ENCODE measurements at places on chromosomes 5 and 9.

GRCh38 chr9:755454-756381 lies 85.8 kb upstream of the DMRT1 start:
- DNase-seq, result peak; percentile 92

GRCh38 chr5:44885903-44886302 lies 77.2 kb downstream of the MRPS30 start:
- no peak for DNase-seq

DNA sequence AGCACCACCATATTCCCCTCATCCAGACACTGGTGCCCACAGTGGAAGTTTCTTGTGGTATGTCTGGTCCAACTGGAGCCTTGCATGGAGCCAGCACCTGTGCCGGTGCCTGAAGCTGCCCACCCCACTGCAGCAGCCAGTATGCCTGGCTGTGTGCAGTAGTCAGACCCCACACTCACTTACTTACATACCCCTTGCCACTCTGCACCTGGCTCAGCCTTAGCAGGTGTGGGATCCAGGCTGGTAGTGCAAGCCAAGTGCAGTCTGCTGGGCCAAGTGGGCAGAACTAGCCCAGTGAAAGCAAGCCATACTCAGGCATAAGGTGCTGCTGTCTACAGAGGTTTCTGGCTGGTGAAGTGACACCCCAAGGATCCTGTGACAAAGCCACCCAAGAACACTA lies 871.4 kb upstream of the C9orf72 start:
- DNase-seq, result no peak

- no peak for DNase-seq
Observed at GRCh38 chr9:85703398-85703797, 38.4 kb downstream of the AGTPBP1 start.

DNA sequence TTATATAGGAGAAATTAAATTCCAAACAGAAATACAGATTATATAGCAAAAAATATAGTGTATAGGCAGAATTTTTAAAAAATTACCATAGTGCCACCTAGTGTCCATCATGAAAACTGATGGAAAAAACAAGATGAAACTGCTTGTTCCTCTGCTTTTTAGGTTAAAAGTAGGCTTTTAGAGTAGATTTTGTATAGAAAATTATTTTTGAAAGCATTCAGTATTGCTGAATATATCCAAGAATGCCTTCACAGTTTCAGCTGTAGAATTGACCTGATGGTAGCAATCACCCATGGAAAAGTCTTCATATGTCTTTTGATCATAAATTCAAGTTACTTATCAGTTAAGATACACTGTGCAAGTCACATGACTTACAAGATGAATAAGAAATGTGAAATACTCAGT lies 19.7 kb downstream of the RIOK2 start:
- no peak for DNase-seq

DNA sequence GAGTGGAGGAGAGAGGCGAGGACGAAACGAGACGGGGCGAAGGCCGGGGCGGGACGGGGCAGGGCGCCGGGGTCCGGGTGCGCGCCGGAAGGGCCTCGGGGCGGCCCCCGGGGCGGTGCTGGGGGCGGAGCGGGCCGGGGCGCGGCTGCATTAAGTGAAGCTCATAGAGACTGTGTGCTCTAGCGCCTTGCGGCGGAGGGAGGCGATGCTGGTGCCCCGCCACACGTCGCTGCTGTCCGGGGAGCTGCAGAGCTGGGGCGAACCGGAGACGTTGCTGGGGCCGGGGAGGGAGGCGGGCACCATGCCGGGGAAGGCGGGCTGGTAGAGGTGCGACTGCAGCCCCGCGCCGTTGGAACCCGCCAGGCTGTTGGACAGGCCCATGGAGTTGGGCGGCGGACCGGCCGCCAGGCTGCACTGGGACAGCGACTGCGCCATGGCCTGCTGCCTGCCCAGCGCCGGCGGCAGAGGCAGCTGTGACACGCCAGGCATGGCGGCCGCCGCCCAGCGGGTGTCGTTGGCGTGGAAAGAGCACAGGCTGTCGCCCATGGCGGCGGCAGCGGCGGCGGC lies 8.3 kb downstream of the OTP start:
- peak; percentile 83 for DNase-seq

DNA sequence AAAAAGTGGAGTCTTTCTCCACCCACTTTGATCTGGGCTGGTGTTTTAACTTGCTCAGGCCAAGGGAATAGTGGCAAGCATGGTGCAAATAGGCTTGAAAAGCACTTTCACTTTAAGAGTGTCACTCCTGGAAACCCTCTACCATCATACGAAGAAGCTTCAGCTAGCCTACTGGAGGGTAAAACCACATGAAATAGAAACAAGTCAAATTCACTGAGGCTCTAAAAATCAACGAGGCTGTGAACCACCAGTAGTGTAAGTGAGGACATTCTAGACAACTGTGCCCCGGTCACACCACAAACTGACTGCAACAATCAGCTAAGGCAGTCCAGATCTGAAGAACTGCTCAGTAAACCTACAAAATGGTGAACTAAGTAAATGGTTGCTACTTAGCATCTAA lies 2366.3 kb upstream of the C9orf72 start:
- no peak for DNase-seq

DNA sequence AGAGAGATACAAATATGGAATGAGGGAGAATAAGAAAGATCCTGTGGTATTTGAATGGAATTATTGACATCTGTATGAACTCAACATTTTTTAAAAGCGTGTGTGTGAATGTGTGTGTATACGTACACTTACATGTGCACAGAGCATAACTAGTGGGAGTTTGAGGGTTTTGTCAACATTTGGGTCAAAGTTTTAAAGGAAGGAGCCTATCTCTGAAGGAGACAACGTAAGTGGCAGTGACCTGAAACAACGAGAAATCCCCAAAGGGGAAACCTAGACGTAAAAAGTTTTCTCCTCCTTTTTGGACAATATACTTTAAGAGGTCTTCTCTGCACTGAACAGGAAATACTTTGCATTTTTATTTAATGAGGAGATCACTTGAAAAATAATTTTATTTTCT lies 40.2 kb upstream of the DTWD2 start:
- no peak for DNase-seq

DNA sequence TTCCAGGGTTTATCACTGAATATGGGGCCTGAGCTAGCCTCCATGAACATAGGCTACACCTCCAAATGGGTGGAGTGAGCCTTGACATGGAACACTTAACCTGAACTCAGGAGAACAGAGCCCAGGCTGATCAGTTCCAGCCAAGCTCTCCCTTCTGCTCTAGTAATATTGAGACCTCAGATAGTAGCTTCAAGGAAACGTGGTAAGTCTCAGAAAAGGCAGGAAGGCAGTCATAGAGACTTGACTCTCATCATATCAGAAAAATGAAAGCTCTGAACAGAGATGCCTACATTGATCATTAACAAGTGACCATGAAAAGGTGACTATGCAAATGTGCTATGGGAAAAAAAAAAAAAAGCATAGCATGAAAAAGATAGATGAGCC lies 40.5 kb upstream of the MYO10 start:
- no peak for DNase-seq

DNA sequence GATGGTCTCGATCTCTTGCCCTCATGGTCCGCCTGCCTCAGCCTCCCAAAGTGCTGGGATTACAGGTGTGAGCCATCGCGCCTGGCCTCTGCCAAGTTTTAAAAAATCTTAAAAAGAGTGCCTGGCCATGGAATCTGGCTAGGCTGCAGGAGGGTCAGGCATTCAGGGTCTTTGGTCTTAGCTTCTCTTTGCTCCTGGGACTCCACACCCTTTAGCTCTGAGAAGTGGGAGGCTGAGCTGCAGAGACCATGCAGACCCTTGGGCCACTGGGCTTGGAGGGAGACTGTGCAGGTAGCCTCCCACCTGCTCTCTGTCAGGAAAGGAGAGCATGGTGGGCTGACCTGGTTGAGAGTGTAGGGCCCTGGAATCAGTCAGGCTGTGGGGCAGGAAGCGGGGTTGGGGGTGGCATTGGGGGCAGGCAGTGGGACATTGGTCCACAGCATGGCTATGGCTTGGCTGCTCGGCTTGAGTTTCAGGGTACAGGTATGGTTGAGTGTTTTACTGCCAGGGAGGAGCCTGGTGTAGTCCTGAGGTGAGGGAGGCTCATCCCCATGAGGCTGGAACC lies 20.8 kb downstream of the PHF2 start:
- no peak for DNase-seq

- DNase-seq, result no peak
Observed at GRCh38 chr5:153999995-154000394, 38.7 kb downstream of the FAM114A2 start.

GRCh38 chr9:105447386-105447813 lies 434 bp upstream of the FSD1L start:
- no peak for DNase-seq

DNA sequence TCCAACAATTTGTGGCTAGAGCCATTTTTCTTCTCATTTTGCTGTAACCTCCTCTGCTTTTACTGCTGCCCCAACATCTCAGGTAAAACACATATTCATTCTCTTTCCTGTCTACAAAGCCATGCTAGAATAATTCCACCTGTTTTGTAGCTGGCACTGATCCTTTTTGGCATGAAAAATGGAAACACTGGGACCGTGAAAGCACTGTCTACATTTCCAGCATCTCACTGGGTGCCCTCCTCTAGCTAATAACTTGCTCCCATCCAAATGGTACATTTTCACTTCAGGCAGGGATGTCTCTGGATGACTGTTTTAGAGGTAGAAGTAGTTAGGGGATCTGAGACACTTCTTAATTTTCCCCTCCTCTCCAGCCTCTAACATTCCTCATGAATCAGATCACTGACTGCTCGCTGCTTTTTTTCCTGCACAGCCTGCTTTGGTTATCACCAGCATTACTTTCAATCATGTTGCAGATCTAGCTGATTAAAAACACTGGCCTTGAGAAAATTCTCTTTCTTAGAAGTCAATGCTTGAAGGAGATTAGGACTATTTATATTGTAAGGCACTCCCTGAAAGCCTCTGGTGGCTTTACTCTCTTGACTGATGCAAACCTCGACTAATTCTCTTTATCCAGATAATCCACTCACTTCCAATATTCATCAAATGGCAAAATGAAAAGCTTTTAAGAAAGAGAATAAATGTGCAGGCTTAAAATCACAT lies 1312.6 kb upstream of the DMAC1 start:
- DNase-seq, result peak; percentile 68

- no peak for DNase-seq
Observed at GRCh38 chr9:37528652-37529471, 43.1 kb downstream of the POLR1E start.

GRCh38 chr5:129904667-129905472 lies 605 bp downstream of the CHSY3 start:
- DNase-seq, result peak; percentile 69

- no peak for DNase-seq
Observed at GRCh38 chr5:24749701-24750100, 104.9 kb upstream of the CDH10 start.

DNA sequence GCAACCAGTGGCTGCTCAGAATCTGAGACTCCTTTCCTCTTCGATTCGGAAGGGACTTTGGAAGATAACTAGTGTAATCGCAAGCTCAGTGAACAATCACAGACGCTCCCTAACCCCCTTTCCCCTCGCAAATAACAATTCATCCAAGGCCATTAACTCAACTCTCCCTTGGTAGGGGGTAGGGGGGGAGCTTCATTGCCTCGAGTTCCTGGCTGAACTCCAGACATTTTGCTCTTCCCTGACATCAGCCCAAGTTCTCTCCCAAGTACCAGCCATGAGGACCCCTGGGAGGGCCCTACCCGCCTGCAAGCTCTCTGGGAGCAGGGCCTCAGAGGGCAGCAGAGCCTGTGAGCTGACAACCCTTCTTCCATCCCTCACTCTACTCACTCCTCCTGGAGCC lies 8.4 kb downstream of the FAM163B start:
- DNase-seq, result no peak

DNA sequence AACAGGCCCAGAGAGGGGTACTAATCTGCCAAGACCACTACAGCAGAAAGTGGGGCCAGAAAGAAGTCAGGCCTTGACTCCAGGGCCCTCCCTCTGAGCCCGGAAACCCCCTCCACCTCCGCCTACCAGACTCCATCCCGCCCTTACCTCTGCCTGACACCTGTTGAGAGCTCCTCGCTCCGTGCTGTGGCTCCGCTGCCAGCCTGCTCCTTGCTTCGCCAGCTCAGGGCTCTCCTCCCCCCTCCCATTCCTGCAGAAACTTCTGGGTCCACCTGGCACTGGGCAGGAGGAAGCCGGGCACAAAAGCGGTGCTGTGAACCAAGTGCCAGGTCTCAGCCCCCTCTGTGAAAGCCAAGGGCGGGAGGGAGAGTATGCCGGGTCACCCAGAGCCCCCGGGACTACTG lies 6.4 kb upstream of the ST6GALNAC6 start:
- no peak for DNase-seq

DNA sequence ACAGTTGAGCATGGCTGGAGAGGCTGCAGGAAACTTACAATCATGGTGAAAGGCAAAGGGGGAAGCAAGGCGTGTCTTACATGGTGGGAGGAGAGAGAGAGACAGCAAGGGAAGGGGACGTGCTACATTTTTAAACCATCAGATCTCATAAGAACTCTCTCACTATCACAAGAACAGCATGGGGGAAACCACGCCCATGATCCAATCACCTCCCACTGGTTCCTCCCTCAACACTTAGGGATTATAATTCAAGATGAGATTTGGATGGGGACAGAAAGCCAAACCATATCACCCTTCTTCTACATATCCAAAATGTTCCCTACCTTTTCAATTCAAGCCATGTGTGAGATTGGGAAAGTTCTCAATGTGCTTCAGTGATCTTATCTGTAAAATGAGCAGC lies 22.9 kb upstream of the GLRX start:
- DNase-seq, result no peak

DNA sequence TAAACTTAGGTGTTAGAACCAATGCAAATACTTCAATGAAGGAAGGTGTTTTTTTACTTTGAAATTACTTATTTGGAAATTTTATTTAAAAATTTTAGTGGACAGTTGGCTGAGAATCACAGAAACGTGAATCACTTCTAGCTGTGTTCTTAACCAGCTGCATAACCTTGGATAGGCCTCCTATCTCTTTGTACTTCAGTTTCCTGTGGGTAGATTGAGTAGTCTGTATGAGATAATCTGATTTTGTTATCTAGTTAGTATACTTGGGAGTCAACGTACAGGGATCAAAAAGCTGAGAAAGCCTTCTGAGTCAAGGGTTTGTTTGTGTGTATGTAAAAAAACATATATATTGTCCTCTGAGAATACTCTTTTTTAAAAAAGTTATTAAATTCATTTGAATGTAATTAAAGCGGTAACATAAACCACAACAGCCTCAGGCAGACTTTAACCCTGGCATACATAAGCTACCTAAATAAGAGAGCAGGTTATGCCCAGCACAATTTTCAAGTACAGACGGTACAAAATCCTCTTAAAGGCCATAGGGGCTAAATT lies 38.1 kb upstream of the ZCCHC7 start:
- DNase-seq, result no peak

DNA sequence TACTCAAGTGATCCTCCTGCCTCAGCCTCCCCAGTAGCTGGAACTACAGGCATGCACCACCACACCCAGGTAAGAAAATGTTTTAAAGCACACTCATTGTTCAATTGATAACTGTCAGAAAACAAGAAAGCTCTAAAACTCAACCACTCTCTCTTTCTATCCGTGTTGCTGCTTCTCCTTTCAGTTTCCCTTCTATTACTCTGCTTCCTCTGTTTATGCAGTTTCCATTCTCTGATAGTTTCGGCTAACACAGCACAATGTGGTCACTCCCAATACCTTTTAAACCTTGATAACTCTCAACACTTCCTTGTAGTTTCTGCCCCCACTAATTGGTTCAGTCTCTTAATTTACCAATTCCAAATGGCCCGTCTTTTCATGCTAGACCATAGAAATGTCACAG lies 59.2 kb upstream of the NR4A3 start:
- DNase-seq, result no peak

- no peak for DNase-seq
Observed at GRCh38 chr5:160293901-160294561, 18.3 kb downstream of the CCNJL start.

- DNase-seq, result no peak
Observed at GRCh38 chr5:132459983-132460838, 30.4 kb downstream of the IRF1 start.

- no peak for DNase-seq
Observed at GRCh38 chr9:123697686-123698085, 232.2 kb downstream of the DENND1A start.
